ENCODE measurements at places on chromosomes 5 and 9.
A peak's percentile ranks its signal among the peaks of the same experiment; 100 is the strongest.

GRCh38 chr9:77896938-77897667 is 134.5 kb downstream of the GNAQ start:
- no peak for DNase-seq

DNA sequence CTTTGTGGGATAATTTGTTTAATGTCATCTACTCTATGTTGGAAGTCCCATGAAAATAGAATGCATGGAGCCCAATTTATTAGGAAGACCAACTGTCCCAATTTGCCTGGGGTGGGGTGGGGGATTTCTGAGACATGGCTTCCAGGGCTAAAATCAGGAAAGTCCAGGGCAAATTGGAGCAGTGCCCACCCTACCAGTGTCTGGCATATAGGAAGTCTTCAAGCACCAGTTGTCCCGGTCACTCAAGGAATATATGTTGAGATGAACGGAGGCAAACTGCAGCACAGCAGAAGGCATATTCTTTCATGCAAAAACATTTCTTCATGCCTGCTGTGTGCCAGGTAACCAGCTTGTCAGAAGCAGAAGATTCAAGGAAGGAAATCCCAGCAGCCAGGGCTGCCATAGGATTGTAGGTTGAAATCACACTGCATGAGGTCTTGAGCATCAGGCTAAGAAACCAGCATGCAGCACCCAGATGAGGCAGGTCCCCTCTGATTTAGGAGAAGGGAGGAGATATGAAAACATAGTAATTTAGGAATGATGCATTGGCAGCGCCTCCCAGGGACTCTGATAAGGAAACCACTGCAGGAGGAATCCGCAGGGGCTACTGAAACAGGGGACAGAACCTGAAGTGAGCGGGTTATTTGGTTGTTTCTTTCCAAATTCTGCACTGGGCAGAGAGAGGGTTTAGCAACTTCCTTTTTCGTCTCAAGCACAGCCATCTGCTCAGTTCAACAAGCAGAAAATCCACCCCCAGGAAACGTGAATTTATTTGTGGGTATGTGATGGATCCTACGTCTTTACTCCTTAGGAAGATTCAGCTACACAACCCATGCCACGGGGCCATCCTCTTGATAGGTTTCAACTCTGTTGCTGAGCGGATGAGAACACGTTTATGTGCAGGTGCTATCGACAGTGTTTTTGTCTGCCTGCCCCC is 112.6 kb upstream of the CPEB4 start:
- DNase-seq = no peak

DNA sequence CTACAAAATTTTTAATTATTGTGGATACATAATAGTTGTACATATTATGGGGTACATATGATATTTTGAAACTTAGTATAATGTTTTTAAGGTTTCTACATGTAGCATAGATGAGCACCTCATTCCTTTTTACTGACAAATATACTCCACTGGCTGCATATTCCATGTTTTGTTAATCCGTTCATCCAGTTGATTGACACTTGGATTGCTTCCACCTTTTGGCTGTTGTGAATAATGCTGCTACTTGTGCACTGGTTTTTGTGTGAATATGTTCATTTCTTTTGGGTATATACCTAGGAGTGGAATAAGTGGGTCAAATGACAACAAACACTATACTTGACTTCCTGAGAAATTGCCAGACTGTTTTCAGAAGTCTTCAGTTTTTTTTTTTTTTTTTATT is 2.8 kb upstream of the ENTREP1 start:
- DNase-seq = peak; percentile 52

GRCh38 chr5:132466433-132467286 is 23.9 kb downstream of the IRF1 start:
- peak; percentile 47 for DNase-seq
